ENCODE measurements at places on chromosomes 3 and 15.
A peak's percentile ranks its signal among the peaks of the same experiment; 100 is the strongest.

DNA sequence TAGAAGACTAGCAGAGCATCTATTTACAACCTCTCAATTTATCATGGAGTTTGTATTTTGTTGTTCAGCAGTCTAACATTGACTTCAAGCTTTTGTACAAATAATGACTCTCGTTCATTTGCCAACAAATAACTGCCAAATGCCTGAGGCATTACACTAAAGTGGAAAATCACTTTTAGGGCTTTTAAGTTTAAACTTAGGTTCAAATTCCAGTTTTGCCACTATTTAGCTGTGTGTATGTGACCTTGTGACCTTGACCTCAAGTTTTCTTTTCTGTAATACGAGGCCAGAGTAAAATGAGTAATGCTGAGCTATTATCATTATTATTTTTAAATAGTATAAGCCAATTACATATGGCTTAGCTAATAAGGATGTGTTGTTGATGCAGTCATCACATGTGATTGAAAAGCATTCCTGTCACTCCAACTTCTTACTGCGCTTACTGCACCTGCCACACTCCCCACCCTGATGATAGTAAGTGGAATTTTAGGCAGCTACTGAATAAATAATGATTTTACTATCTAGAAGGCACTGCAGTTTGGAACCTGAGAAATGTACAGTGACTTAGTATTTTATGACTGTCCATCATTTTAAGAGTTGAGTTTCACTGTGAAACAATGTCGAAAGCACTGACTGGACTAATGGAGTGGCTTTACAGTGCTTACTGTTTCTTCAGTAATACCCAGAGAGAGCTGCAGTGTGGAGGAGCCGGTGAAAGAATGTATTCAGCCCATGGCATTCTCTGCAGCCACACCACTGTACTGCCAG lies 16.3 kb downstream of the ARL8B start:
- DNase-seq = no peak

DNA sequence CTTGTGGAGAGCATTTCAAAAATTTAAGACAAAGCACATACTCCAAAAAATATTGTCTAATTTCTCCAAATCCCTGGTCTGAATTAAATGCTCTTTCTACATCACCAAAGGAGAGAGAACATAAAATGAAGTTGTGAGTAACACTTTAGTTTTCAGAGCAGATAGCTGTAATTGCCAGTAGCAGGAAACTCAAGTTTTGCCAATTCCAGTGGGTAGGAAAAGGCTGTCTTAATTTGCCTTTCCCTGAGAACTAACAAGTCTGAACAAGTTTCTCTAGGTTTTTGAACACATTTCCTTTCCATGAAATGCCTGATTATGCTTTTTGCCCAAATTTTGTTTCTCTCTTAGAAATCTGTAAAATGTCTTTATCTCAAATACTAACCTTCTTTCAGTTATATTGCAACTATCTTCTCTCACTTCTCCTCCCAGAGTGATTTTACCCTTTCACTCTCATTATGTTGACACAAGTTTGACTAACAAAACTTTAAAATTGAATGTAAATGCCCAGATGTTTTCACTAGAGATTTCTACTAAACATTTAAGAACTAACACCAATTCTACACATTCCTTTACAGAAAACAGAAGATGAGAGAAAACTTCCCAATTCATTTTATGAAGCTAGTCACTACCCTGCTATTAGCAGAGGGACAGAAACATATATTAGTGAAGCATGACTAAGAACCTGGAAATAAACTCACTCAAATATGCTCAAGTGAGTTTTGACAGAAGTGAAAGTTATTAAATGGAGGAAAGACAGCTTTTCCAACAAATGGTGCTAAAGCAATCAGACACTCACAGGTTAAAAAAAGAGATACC lies 38.4 kb downstream of the RFX7 start:
- no peak for DNase-seq

DNA sequence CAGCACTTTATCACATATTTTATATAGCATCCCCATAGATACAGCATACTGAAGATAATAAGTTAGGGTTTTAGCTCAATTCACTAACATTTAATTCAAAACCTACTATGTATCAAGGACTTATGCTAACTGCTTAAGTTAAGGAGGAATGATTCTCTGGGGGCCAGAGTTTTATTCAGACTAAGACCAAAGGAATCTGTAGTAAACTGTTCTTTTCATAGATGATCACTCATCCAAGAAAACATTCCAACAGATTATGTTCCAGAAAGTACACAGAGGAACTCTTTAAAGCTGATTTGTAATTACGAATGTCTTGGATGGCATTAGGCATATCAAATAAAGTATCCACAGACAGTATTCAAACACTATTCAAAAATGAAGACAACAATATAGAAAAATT lies 226.4 kb downstream of the SCAPER start:
- no peak for DNase-seq

DNA sequence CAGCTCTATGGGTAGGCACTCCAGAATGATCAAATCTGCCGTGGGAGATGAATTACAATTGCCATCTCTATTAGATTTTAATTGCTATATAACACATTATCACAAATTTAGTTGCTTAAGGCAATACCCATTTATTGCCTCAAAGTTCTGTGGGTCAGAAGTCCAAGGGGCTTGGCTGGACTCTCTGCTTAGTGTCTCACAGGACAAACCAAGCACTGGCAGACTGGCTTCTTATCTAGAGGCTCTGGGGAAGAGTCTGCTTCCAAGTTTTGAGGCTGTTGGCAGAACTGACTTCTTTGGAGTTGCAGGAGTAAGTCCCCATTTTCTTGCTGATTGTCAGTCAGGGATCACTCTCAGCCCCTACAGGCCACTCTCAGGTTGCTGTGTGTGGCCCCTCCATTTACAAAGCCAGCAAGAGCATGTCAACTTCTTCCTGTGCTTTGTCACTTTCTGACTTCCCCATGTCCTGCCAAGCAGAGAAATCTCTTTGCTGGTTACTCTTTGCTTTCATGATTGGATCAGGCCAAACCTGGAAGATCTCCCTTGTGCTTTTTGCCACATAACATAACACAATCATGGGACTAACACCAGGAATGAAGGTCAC lies 93.5 kb upstream of the PRICKLE2 start:
- DNase-seq = no peak

- DNase-seq = no peak
These were observed 177.2 kb downstream of the XXYLT1 start for GRCh38 chr3:195093731-195094130.

- DNase-seq = no peak
These were observed 89.6 kb upstream of the THBS1 start for GRCh38 chr15:39491115-39491885.

GRCh38 chr3:69458803-69459365 lies 73.0 kb upstream of the FRMD4B start:
- no peak for DNase-seq

GRCh38 chr3:143152043-143152442 lies 32.5 kb downstream of the CHST2 start:
- DNase-seq = no peak

DNA sequence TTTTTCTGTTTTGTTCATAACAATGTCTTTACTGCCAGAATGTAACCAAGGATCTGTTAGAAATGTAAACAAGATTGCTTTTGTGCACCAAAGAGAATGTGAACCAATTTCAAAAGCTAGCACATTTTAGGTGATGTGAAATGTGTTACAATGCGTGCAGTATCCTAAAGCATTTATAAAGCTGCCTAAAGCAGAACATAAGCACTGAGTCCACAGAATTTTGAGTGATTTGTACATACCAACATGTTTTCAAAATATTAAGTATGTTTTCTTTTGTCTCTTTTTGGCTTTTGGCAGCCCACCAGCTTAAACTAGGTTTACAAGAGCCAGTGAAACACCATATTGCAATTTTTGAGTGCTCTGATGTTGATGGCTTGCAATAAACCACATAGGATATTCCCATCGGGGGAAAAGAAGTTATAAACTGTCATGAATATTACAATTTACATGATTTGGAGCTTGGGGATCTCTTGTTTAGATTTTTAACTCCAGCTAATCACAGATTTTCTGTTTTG lies 364.0 kb downstream of the ZIC1 start:
- DNase-seq = peak; percentile 41

DNA sequence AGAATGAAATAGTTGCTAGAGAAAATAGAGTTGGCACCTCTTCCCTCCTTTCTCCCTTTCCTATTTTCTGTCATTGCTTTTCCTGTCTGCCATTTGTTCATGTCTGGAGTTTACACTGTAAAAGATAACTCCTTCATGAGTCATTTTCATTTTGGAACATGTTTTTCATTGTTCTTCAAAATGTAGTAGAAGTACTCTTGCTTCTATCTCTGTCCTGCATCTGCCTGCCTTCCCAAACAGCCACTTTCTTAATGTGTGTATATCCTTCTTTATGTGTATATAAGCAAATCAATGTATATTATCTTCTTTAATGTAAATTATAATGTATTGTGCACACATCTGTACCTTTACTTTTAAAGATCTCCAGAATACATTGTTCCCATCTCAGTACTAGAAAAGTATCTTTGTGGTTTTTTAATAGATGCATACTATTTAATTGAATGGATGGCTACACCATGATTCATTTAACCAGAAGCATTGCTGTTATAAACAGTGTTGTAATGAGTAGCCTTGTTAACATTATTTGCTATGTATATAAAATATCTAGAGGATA lies 41.1 kb downstream of the TSC22D2 start:
- no peak for DNase-seq

GRCh38 chr3:62823461-62824050 lies 51.7 kb downstream of the CADPS start:
- peak; percentile 29 for DNase-seq

- peak; percentile 64 for DNase-seq
These were observed 65.1 kb downstream of the HMCES start for GRCh38 chr3:129343643-129344360.

Measured in eye (tissue), 1 donor.